Activated CD4-positive, alpha-beta T cell treated with anti-CD3 and anti-CD28 coated beads, Interleukin-2, amount 10 ng/mL, durations not matched to agents 24 days and 14 days (primary cell): ENCODE measurements at places on chromosomes 16 and 17.
A peak's percentile ranks its signal among the peaks of the same experiment; 100 is the strongest.

DNA sequence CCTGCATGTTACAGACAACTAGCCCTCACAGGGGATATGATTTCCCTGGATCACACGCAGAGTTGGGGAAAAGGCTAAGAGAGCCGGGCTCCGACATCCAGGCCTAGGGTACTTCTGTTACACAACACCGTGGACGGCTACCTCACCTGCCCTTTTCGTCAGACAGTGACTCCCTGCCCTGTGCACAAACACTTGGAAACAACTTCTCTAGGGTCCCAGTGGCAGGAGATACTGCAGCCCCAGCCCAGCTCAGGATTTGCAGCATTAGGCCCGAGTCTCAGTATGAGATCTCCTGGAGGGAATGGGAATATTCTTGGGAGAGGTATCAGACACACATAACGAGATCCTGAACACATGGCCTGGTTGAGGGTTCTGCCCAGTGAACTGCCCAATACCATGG, 8.3 kb downstream of the RUSF1 start:
- H3K36me3 ChIP-seq = peaks cover 17% of the 10 kb centered on the region
- no peak overlapping the region for H3K4me3 ChIP-seq
- peaks cover 7% of the 10 kb centered on the region for H3K4me1 ChIP-seq
- no peak for DNase-seq

- H3K36me3 ChIP-seq = no peaks in the 10 kb centered on the region
- DNase-seq = no peak
- peaks cover 49% of the 10 kb centered on the region for H3K27me3 ChIP-seq
- no peak overlapping the region for H3K27ac ChIP-seq
- H3K4me1 ChIP-seq = peaks cover 17% of the 10 kb centered on the region
Observed at GRCh38 chr16:68375801-68376536, 65.2 kb downstream of the PRMT7 start.

DNA sequence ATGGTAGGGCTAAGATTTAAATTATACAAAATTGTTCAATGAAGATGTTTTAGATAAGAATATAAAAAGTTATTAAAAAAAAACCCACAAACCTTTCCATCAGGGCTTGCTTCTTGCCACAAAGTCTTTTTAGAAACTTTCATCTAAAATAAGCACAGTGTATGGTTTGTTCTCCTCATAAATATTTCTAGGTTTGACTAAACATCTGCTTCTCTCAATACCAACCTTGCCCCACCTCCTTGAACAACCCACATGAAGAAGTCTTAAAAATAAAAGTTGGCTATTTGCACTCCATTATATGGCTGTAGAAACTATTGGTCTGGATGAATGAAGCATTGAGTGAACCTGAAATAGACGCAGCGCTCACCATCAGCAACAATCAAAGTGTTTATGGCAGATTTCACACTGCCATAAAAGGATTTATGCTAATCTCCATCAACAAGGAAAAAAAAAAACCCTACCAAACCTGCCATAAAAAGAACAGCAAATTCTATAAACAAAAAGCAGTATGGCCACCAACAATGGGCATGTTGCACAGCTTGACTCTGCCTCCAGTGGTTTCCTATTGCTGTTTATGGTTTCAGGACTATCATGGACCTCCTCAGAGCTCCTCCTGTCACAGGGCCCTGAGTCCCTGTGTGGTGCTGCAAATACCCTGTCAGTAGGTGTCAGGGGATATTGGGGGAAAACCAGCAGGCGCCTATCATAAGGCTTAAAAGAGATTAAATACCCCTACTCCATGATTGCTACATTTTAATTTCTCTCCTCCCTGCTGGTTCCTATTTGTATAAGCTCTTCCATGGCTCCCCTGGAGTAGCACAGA, 37.6 kb downstream of the SNX11 start:
- no peak for DNase-seq
- peak overlapping the region; percentile 47 for H3K27ac ChIP-seq
- no peaks in the 10 kb centered on the region for H3K27me3 ChIP-seq
- H3K4me1 ChIP-seq = peaks cover 5% of the 10 kb centered on the region
- peaks cover 36% of the 10 kb centered on the region for H3K36me3 ChIP-seq

GRCh38 chr16:84155226-84155625, 10.1 kb downstream of the DNAAF1 start:
- DNase-seq = no peak
- no peak overlapping the region for H3K4me3 ChIP-seq
- no peaks in the 10 kb centered on the region for H3K36me3 ChIP-seq

DNA sequence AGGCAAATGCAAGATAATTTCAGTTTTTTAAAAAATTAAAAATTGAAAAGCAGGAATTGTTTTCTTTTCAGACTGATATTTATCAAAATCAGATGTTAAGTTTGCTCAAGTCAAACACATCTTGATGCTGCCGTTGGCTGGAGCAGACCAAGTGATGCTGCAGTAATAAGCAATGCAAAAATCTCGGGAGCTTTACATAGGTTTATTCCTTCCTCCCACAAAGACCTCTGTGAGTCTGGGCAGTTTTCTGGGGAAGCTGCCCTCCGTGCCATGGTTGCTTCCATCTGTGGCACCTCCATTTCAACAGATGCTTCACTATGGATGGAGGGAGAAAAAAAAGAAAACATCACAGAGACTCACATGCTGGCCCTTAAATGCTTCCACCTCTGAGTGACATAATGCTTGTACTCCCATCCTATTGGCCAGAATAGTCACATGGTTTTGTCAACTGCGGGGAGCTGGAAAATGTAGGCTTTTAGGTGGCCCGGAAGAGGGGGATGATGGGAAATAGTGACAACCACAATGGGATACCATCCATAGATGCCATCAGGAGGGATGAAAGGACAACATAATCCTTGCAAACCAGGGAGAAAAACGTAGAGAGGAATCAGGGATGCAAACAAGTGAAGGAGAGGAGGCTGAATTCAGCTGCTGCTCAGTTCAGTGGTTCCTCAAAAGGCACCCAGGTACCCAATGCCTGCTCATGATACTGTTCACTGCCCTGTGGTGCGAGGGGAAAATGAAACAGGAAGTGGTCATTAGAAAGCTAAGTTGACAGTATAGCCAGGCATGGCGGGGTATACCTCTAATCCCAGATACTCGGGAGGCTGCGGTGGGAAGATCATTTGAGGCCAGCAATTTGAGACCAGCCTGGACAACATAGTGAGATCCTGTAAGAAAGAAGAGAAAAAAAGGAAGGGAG, 13.5 kb upstream of the ERCC4 start:
- H3K4me1 ChIP-seq = no peaks in the 10 kb centered on the region
- peaks cover 3% of the 10 kb centered on the region for H3K27me3 ChIP-seq
- DNase-seq = no peak

DNA sequence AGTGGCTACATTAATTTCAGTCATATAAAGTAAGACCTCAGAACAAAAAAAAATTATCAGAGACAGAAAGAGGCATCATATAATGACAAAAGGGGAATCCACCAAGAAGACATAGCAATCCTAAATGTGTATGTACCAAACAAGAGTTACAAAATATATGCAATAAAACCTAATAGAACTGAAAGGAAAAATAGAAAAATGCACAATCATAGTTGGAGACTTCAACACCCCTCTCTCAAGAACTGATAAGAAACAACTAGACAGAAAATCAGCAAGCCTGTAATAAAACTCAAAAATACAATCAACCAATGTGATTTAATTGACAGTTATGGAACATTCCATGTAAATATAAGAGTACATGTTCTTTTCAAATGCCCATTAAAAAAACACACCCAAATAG, 61.3 kb upstream of the C16orf82 start:
- H3K4me1 ChIP-seq = no peaks in the 10 kb centered on the region
- no peak overlapping the region for H3K27ac ChIP-seq
- no peaks in the 10 kb centered on the region for H3K36me3 ChIP-seq

DNA sequence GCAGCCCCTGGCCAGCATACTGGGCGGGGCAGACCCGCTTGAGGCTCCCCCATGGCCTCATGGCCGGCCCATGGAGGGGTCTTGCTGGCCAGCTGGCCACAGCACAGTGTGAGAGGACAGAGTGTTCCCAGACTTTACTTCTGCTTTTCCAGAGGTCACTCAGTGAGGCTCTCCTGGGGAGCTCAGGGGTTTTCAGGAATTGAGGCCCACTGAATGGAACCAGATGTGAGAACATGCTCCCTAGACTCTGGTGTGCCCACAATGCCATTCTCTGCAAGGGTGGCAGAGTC, 21.2 kb downstream of the ATP6V0D1 start:
- H3K4me3 ChIP-seq = no peak overlapping the region
- no peak overlapping the region for H3K27ac ChIP-seq
- H3K36me3 ChIP-seq = peaks cover 4% of the 10 kb centered on the region

DNA sequence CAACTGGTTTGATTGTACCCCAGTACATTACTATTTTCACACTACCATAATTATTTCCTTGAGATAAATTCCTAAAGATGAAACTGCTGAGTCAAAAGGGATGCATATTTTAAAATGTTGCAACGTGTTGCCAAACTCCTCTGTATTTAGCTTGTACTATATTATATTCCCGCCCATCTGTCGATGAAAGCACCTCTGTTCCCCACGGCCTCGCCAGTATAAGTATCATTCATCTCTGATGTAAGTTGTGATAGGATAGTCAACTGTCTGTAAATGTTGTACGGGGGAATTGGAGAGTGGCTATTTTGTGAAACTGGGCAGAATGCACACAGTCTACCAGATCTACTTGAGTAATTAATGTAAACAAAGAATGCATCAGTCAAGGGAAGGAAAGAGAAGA, 47.7 kb upstream of the TNRC6A start:
- H3K27ac ChIP-seq = no peak overlapping the region
